ENCODE measurements at places on chromosomes 1 and 21.

DNA sequence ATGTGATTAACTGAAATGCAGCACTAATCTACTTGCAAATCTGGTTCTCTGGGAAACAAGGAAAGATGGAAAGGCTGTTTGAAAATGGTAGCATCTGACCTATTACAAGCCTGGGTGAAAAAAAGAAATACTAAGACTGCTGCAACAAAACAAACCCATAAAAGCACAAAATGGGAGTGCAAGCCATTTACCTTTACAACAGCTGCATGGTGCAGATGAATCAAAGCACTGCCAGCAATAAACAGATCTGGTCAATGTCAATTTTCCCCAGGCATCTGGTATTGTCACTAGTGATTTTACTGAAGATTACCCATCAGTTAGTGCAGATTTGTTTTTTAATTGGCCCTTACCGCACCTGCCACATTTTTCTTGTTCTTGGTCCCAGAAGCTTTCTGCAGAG, 1341.7 kb downstream of the PLA2G4A start:
- no peak for DNase-seq

GRCh38 chr1:36846357-36846756, 188.0 kb downstream of the GRIK3 start:
- no peak for DNase-seq

- DNase-seq, result no peak
Measured at GRCh38 chr21:45950740-45951515, 30.6 kb upstream of the COL6A1 start.

- DNase-seq, result peak; percentile 80
Measured at GRCh38 chr21:29298348-29299045, at the start of gene BACH1. TSS of gene BACH1 (plus strand) at chr21:29298922. CDS start at chr21:29321281, 22,359 bp downstream.

DNA sequence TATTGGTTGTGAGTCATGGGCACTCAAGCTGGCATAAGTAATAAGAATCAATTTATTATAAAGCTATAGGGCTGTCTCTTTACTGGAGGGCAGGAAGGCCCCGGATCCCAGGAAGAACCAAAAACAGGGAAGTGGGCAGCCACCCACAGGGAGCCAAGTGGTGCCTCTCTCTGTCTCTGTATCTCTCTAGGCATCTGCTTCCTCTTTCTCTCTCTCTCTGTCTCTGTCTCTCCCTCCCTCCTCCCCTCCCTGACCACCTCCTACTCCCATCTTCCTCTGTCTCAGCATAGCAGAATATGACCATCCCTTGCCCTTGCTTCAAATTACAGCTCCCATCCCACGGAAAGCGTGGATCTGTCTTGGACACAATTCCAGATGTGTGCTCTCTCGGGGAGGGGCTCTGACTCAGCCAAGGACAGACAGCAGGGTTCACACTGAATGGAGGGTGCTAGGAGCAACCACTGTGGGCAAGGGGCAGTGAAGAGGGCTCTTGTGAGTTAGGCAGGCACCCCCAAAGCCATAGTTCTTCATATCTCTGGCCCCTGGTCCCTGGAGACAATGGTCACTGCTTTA, 80.4 kb upstream of the LPGAT1 start:
- no peak for DNase-seq

- no peak for DNase-seq
Measured at GRCh38 chr1:54375712-54376429, 30.3 kb downstream of the SSBP3 start.

DNA sequence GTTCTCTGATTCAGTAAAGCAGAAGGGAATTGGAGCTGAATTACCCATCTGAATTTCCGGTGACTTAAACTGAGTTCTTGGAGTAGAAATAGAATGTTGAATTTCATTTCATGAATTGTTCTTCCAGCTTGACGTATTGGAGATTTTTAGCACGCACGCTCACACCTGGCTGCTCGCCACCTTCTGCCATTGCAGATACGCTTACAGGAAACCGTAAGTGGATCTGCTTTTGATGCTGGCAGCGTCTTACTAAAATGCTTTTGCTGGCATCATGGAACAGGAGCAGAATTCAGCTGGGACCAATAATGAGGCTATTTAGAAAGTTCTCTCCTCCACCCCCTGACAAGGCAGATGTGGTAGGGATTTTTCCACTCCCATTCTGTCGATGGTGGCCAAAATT, 17.7 kb upstream of the ELAVL4 start:
- no peak for DNase-seq

DNA sequence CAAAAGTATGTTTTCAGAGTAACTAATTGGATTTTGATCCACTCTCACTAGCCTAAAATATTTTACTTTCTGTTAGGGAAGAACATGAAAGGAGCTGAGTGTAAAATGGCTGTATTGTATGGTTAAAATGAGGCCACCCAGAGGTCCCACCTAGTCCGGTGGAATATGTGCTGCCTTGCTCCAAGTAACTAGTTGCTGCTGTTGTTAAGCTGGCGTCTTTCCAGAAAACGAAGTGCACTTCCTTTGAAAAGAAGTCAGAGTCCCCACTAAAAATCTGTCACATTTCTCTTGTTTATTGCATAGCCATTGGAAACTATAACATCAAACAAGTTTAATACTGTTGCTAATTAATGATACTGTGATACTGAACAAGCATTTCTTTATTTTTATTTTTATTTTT, 3.2 kb downstream of the SLC25A33 start:
- DNase-seq, result no peak

GRCh38 chr1:184870319-184870718, 104.0 kb downstream of the NIBAN1 start:
- no peak for DNase-seq

DNA sequence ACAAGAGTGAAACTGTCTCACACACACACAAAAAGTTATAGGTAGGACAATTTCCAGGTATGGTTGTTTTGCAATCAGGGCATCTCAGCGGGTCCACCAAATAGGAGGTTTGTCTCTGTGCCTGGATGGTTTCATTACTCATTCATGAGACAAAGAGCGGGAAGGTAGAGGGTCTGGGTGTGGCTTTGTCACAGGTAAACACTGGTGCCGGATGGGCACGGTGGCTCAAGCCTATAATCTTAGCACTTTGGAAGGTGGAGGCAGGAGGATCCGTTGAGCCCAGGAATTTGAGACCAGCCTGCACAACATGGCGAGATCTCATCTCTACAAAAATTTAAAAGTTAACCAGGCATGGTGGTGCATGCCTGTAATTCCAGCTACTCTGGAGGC, 16.3 kb upstream of the ERVH48-1 start:
- DNase-seq, result no peak

- no peak for DNase-seq
Measured at GRCh38 chr1:196355206-196355786, 252.9 kb downstream of the KCNT2 start.

DNA sequence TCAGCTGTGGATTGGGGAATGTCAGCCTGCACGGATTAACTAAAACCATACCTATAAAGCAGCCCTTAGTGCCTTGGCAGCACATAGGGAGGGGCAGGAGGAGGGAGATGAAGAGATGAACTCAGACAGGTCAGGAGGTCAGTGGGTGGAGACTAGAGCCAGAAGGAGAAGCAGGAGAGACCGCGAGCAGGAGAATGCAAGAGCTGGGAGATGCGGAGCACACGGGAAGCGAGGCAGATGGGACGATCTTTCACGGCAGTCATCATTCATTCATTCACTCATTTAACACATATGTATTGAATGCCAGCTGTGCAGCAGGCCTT, 41.9 kb downstream of the NEK2 start:
- no peak for DNase-seq
